Hematopoietic multipotent progenitor cell treated with erythropoietin and hydrocortisone succinate and interleukin-3 and kit ligand, for 6 days (in vitro differentiated cells): ENCODE measurements at places on chromosomes 11 and 22.

GRCh38 chr11:117851852-117852251 is 24.6 kb downstream of the FXYD6 start:
- DNase-seq, result no peak

GRCh38 chr11:105033343-105033742 is 1.6 kb downstream of the CASP1 start:
- no peak for DNase-seq

DNA sequence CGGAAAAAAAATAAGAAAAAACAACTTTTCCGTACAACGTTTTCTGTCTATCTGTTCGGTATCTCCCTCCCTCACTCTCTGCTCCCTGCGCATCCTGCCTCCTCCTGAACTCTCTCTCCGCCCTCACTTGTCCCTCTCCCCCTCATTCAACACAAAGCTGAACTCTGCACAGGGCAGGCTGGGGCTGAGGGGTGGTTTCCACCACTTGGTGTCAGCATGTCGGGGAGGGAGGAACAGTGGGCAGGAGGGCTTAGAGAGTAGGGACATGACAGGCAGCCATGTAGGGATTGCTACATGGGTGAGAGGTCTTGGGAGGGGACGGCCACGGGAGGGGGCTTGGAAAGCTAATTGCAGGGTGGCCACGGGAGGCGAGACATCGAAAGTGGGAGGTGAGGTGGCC is 17.6 kb downstream of the SLC22A12 start:
- DNase-seq, result no peak

DNA sequence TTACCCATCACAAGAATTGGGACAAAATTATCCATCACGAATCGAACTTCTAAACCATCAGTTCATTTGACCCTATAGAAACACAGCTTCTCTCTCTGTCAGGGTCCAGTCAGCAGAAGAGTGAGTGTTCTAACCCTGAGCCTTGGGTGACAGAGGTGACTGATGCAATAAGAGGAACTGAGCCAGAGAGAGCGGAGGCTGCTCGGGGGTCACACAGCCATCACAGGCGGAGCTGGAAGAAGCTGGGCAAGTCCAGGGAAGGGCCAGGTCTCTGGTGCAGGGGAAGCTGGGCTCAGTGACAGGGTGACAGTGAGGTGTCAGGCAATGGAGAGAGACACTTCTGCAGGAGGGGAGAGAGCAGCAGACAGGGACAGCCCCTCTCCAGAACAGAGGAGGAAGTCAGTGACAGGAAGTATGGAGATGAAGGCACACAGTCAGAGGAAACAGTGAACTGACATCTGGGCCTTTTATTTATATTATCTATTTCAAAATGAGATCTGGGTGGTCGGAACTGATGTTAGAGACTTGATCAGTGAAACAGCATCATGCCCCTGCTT is 184.0 kb upstream of the TBCEL start:
- no peak for DNase-seq

DNA sequence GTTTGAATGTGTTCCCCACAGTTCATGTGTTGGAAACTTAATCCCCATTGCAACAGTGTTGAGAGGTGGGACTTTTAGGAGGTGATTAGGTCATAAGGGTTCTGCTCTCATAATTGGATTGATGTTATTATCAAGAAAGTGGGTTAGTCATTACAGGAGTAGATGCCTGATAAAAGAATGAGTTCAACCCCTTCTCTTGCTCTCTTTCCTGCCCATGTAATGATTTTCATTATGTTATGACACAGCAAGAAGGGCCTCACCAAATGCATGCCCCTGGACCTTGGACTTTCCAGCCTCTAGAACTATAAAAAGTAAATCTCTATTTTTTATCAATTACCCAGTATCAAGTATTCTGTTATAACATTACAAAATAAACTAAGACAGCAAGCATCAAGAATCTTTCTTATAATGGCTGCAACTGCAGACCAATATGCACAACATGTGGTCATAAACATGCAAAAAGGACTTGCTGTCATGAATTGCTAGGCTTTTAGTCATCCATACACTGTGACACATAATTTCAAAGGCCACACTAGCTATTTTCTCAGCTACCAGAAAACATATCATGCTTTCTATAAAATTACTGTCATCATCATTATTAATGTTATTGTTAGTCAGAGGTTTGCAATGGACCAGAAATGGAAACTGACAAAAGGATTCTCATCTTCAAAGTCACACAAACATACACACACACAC is 99.9 kb upstream of the GUCY1A2 start:
- no peak for DNase-seq

- DNase-seq, result no peak
Measured at GRCh38 chr11:78332174-78332866, 85.3 kb downstream of the GAB2 start.

- DNase-seq, result no peak
Measured at GRCh38 chr22:45948081-45948648, 28.8 kb downstream of the WNT7B start.

DNA sequence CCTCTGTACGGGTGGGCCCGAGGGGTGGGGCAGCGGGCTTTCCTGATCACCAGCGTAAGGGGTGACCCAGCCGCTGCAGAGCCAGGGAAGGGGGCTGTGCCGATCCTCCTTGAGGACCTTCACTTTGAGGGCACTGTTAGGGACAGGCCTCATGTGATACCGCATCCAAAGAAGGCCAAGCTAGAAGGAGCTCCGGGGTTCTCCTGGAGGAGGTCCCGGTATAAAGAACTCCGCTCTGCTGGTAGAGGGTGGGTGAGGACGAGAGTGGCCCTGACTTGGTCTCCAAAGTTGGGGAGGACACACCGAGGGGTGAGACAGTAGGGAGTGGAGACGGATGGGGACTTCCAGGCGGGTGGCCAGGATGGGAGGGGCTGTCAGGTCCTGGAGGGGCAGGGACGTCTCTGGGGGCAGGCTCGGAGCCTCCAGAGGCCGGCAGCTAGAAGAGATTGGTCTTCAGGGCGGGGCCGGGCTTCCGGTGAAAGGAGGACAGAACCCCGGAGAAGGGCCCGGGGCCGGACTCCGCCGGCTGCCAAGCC is 4.6 kb downstream of the PHOX2A start:
- DNase-seq, result peak; percentile 49

GRCh38 chr11:124896821-124897391 is 759 bp downstream of the ROBO4 start:
- DNase-seq, result no peak
